ENCODE measurements at places on chromosomes 4 and X. TPM values are rescaled to one million over a fixed set of nuclear protein-coding genes. Genes with fewer than 3 reads are reported as not detected.

DNA sequence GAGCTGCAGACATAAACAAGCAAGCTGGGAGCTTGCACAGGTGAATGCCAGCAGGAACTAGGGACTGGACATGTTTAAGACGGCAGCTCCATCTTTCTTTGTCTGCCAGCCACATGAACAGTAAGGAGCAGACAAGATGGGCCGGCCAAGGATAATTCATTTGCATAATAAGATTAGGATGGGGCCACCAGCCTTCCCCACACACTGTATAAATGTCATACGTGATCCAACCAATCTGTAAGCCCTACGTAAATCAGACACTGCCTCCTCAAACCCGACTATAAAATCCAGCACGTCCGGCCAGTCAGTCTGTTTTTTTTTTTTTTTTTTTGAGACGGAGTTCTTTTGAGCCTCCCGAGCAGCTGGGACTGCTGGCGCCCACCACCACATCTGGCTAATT lies 75.6 kb upstream of the BOD1L1 start:
- no peak overlapping the region for H3K4me3 ChIP-seq
- H3K27me3 ChIP-seq: no peaks in the 10 kb centered on the region
- no peaks in the 10 kb centered on the region for H3K36me3 ChIP-seq
- H3K27ac ChIP-seq: no peak overlapping the region
- DNase-seq: no peak

DNA sequence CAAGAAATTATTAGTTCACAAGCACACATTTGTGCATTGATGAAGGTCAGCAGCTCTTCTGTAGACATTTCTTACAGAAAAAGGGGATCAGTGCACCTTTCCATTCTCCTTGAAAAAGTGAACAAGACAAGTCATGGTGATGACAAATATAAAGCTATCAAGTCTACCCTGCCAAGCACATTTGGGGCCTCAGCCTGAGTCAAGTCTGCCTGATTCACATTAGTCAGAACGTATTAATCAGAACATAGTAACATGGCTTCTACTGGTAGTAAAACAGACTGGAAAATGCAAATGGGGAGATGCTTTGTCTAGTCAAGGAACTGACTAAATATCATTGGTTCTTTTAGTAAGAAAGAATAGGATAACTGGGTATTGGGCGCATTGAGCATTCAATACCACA lies 2305.1 kb downstream of the PCDH7 start:
- no peaks in the 10 kb centered on the region for H3K4me1 ChIP-seq
- no peak overlapping the region for H3K27ac ChIP-seq
- H3K36me3 ChIP-seq: no peaks in the 10 kb centered on the region
- no peak for DNase-seq
- no peak overlapping the region for H3K4me3 ChIP-seq

DNA sequence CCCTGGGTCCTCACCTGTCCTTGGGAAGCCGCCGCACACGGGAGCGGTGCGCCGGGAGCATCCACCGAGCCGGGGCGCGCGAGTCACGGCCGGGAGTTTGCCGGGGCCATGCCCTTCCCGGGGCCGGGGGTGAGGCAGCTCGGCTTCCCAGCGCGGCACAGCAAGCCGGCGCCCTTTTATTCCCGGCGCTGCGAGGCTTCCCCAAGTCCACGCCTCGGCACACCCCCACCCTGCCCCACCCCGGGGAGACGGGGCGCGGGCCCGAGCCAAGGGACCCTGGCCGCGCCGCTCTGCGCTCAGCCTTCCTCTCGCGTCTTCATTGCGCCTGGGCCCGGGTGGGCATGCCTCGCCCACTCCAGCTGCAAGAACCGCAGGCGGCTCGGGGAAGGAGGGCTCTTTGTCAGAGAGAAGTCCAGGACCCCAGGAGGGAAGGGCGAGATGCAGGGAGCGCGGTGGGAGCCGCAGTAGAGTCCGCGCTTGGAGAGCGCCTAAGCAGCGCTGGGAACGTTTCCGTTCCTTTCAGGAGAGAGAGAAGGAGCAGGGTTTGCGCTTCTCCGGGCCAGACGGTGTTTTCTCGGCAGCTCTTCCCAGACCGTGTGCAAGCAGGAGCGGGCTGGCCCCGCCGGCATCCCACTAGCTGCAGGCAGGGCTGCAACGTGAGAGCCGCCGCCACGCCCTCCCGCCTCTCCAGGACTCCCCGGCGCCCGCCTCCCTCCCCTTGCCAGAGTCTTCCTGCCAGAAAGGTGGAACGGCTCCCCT lies at the start of gene MXRA5:
MXRA5 (minus strand) TSS at position 152 of the 759 bp plus-strand sequence. CDS start 2,819 bp downstream, outside the sequence.
- no peaks in the 10 kb centered on the region for H3K36me3 ChIP-seq
- H3K27me3 ChIP-seq: no peaks in the 10 kb centered on the region
- no peak for DNase-seq
- H3K4me3 ChIP-seq: no peak within 1 kb of the TSS
- no peak within 1 kb of the TSS for H3K27ac ChIP-seq

- H3K27me3 ChIP-seq: no peaks in the 10 kb centered on the region
- H3K36me3 ChIP-seq: no peaks in the 10 kb centered on the region
- no peak for DNase-seq
- H3K4me3 ChIP-seq: no peak overlapping the region
Measured at GRCh38 chrX:52852110-52852860, 15.6 kb downstream of the XAGE3 start.

GRCh38 chr4:84496706-84497503 lies 2.2 kb downstream of the NKX6-1 start:
- DNase-seq: no peak
- H3K36me3 ChIP-seq: no peaks in the 10 kb centered on the region
- H3K4me3 ChIP-seq: no peak overlapping the region
- no peak overlapping the region for H3K27ac ChIP-seq
- peaks cover 69% of the 10 kb centered on the region for H3K27me3 ChIP-seq

GRCh38 chr4:151114986-151115385 lies 15.6 kb downstream of the RPS3A start:
- H3K27me3 ChIP-seq: no peaks in the 10 kb centered on the region
- no peaks in the 10 kb centered on the region for H3K4me1 ChIP-seq
- no peaks in the 10 kb centered on the region for H3K36me3 ChIP-seq

DNA sequence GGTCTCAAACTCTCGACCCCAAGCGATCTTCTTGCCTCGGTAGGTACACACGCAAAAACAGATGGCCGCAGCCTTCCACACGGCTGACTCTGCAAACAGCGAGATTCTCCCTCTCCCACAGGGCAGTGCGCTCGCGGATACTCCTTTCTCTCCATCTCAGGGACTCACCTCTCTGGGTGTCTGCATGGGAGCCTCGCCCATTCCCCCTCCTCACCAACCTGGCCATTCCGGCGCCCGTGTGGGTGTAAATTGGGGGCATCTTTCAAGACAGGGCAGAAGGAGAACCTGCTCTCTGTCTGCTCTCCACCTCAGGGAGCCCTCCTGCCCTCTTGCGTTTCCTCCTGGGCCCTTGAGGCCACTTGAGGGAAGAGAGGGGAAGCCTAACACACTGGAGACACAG lies 4.4 kb downstream of the CTAG2 start:
- no peak overlapping the region for H3K27ac ChIP-seq
- H3K27me3 ChIP-seq: no peaks in the 10 kb centered on the region
- DNase-seq: no peak
- no peak overlapping the region for H3K4me3 ChIP-seq
- H3K4me1 ChIP-seq: no peaks in the 10 kb centered on the region
- H3K36me3 ChIP-seq: no peaks in the 10 kb centered on the region

DNA sequence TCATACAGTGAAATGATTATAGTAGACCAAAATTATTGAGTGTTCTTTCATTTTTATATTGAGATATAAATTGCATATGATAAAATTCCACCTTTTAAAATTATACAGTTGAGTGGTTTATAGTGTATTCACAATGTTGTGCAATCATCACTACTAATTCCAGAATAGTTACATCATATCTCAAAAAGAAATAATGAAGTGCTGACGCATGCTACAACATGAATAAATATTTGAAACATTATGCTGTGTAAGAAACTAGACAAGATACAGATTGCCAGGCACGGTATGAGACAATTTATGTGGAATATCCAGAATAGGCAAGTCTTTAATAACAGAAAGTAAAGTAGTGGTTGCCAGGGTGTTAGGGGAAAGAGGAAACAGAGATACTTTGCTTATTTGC lies 871.7 kb downstream of the FAM133A start:
- no peak for DNase-seq
- no peak overlapping the region for H3K4me3 ChIP-seq
- H3K4me1 ChIP-seq: no peaks in the 10 kb centered on the region
- H3K36me3 ChIP-seq: no peaks in the 10 kb centered on the region
- no peaks in the 10 kb centered on the region for H3K27me3 ChIP-seq
- H3K27ac ChIP-seq: no peak overlapping the region

PDGFRA gene
- polyA plus RNA-seq: not detected

IGFBP7 gene
- polyA plus RNA-seq: not detected

TECRL gene
- polyA plus RNA-seq: not detected
